ENCODE measurements at places on chromosomes 1 and 21.

DNA sequence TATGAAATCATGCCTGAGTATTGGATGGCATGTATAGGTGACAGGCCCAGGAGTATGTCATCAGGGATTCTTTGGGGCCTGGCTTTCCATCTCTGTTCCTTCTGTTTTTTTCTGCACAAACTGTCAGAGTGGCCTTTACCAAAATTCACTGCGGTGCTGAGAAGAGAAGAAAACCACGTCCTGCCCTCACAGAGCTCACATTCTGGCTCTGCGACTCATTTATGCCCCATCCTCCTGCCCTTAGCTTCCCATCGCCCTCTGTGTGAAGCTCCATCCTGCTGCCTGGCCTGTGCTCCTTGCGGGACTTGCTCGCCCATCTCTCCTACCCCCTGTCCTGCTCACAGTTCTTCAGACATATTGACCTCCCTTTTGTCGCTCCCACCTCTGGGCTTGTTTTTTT lies 73.4 kb downstream of the HUNK start:
- DNase-seq: no peak

DNA sequence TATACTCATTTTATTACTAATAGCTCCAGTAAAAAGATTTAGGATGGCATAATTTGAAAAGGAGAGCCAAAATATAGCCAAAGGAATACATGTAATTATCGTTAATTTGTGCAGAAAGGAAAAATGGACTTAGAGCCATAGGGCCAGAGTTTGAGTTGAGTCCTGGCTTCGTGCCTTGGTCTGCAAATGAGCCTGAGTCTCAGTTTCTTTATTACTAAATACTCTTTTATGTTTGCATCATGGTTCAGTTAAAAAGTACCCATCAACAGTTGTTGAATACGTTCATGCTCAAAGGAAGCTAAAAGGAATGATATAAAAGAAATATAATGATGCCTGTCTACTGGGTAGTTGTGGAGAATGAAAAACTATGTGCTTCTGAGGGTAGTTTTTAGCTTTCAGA lies 155.7 kb upstream of the FAM78B start:
- no peak for DNase-seq

GRCh38 chr1:27643600-27644368 lies 8.8 kb upstream of the FGR start:
- DNase-seq: no peak

- DNase-seq: no peak
Measured at GRCh38 chr1:78126506-78126905, 80.7 kb downstream of the GIPC2 start.

GRCh38 chr1:16969651-16970050 lies 10.8 kb downstream of the MFAP2 start:
- DNase-seq: no peak

DNA sequence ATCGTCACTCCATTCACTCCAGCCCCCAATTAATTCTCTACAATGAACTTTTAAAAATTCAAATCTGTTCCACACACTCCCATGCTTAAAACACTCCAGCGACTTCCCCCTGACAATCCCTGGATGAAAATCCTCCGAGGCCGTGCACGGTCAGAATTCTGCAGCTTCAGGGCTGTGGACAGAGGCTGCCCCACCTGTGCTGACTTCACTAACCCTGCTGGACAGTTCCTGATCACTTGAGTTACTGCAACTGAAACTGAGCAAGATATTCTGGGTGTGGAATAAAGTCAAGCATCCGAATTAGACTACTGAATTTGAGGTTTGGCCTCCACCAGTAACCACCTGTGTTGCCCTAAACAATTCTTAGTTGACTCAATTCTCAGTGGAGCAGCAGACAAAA lies 1.0 kb upstream of the JAK1 start:
- no peak for DNase-seq

GRCh38 chr1:117757668-117758067 lies 151.8 kb downstream of the TENT5C start:
- no peak for DNase-seq

DNA sequence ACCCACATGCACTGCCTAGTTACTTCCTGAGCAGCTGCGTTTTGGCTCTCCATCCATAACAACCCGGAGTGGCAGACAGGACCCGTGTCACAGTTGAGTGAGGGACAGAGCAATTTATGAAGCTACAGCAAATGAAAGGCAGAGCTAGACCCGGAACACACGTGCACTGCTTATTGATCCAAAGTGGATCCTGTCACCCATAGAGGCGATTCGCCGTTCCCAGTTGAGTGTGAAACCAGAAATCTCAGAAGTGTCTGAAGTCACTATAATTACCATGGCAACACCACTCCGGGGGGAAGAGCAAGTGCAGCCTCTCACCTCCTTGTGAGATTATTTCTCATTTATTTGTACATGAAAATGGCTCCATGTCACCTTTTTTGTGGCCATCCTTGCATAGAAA lies 365.2 kb downstream of the DSCAM start:
- no peak for DNase-seq

GRCh38 chr1:174995121-174995520 lies 4.6 kb upstream of the CACYBP start:
- peak; percentile 61 for DNase-seq

DNA sequence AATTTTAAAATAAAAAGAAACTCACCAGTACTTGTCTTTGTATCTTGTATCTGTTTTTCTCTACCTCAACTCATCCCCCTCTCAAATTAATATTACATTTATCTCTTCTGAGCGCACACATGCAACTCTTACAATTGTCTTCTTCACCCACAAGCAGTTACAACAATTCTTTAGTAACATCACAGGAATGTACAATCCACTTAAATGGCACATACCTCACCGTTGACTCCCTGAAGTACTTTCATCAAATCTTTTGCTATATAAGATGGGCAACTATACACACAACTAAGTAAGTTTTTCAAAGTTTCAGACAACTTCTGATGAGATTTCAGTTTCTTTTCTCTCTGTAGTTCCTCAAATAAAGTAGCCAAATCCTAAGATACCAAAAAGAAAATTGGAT lies 28.3 kb downstream of the HEATR1 start:
- no peak for DNase-seq

DNA sequence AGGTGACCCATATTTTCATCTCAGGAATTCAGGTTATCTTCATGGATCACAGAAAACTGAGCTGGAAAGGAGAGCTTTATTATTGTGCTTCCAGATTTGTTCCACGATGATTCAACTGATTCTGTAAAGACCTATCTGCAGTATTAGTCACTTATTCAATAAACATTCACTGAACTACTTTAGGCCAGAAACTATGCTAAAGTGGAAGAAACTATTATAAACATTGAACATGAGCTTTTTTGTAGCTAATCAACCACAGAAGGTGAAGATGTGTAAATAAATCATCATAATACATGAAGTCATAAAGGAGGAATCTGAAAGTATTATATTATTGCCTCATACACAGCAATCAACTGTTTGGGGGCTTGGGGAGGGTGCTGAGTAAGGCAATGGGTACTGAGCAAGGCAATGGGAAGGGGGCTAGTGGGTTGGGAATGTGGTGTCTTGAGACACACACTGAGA lies 30.6 kb upstream of the EXO1 start:
- DNase-seq: no peak

GRCh38 chr1:21955501-21956281 lies 18.6 kb upstream of the HSPG2 start:
- DNase-seq: no peak

GRCh38 chr1:64608005-64608650 lies 136.7 kb upstream of the RAVER2 start:
- no peak for DNase-seq

- DNase-seq: peak; percentile 68
Measured at GRCh38 chr1:110209715-110210603, at the start of gene KCNC4. Gene KCNC4 (plus strand): TSS chr1:110210314. CDS start chr1:110211500, 1,186 bp downstream.

Measured in large intestine (tissue), 12 donors.